Thoracic aorta (tissue), 2 donors: ENCODE measurements at places on chromosomes 6 and 20.

- DNase-seq: no peak
Observed at GRCh38 chr6:6711031-6711785, 122.7 kb downstream of the LY86 start.

DNA sequence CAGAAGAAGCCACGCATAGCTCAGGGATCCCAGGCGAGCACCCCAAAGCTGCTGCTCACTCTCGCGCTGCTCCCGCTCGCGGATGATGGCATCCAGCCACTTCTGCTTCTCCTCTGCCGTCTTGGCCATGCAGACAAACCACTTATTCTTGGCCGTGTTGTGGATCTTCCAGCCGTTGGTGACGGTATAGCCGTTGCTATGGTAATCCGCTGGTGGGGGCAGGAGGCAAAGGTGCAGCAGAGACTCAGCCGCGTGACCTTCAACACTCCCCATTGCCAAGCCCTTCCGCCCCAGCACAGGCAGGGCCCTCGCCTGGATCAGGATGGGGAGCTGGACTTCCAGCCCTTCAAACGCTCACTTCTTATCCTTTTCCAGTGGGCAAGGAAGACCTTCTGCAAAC lies 136.9 kb downstream of the PREX1 start:
- no peak for DNase-seq

DNA sequence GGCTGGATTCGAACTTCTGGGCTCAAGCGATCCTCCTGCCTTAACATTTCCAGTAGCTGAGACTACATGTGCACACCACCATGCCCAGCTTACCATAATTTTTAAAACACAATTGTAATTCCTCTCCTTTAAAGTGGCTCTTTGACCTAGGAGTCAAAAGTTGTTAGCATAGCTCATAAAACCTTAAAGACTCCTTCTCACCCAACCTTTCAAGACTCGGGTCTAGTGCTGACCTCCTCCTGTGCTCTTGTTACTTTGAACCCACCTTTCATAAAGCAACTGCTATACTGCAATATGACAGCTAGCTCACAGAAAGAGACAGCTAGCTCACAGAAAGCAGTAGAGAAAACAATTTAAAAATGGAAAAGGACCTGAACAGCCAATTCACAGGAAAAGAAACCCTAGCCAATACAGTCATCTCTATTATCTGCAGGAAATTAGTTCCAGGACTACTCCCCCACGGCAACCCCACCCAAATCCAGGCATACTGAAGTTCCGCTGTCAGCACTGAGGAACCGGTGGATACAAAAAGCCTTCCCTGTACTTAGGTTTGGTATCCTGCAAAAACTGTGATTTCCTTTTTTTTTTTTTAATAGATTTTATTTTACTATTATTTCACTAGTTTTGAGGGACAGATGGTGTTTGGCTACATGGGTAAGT lies 20.3 kb downstream of the SSR1 start:
- DNase-seq: no peak

GRCh38 chr6:157604816-157605215 lies 218.2 kb upstream of the SNX9 start:
- DNase-seq: no peak

DNA sequence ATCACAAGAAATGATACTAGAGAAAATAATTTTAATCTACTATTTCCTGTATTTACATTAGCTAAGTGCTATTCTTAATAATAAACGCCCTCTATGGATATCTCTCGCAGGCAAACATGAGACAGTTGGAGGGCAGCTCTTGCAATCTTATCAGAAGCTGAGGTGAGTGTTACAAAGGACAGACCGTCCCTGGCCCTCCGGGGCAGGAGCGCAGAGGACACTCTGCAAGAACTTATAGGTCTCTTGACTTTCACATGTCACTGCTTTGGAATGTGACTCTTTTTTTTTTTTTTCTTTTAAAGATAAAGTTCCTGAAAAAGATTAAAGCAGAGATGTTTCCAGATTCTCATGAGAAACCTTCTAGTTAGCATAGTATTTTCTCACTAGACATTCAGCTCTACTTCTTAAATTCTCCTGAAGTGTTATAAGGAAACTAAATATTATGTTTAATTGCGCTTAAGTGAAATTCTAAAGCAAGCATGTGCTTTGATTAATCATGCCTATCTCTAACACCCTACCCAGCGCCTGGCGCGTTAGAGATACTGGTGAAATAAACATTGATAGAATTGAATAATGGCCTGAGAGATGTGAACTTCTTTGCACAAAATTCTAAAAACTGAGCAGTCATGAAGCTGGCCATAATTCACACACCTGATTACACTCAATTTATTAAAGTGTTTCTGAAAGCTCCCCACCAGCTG lies 57.4 kb downstream of the SYTL3 start:
- no peak for DNase-seq
